ENCODE measurements at places on chromosomes 2 and 18. TPM values are rescaled to one million over a fixed set of nuclear protein-coding genes. Genes with fewer than 3 reads are reported as not detected.

Gene SRD5A2
- not detected for total RNA-seq

Gene IL18R1
- total RNA-seq: 1.6 TPM

Gene LRP1B
- 0.83 TPM for total RNA-seq

Gene TTC21B
- total RNA-seq: 30.1 TPM

Gene CPO
- 0.27 TPM for total RNA-seq

Gene KIF3C
- 6.7 TPM for total RNA-seq

Gene AQP12B
- not detected for total RNA-seq

Gene LBX2
- not detected for total RNA-seq

Gene ASPRV1
- total RNA-seq: 771 TPM

Gene BUB1
- 1.9 TPM for total RNA-seq

Gene ABCB11
- total RNA-seq: not detected

Gene ALPI
- not detected for total RNA-seq

Gene DYNAP
- not detected for total RNA-seq

Gene PLCD4
- 0.42 TPM for total RNA-seq

Gene LAMA3
- total RNA-seq: 173 TPM

Gene PRKCE
- total RNA-seq: 5.7 TPM

Gene NEU2
- 29.9 TPM for total RNA-seq

Gene GATA6
- 6.7 TPM for total RNA-seq

Gene ACADL
- 4.3 TPM for total RNA-seq

Gene RIT2
- total RNA-seq: not detected

Gene PROKR1
- total RNA-seq: 0.19 TPM

Gene PSTPIP2
- total RNA-seq: 11.7 TPM

Gene C2orf80
- total RNA-seq: not detected

Gene CROCC2
- not detected for total RNA-seq

Gene IL1F10
- 8.3 TPM for total RNA-seq

Gene BMPR2
- 30.4 TPM for total RNA-seq

Gene CKAP2L
- total RNA-seq: 2.3 TPM

Gene WNT6
- total RNA-seq: 5.5 TPM

Gene ST6GAL2
- total RNA-seq: 0.84 TPM

Gene HOXD8
- total RNA-seq: 8.9 TPM

Gene KIF1A
- 3.7 TPM for total RNA-seq

Gene ADRA2B
- total RNA-seq: 2.4 TPM

Gene SEPTIN2
- total RNA-seq: 97.3 TPM

Gene GDF7
- 2.0 TPM for total RNA-seq

Gene SLC9A4
- total RNA-seq: 0.15 TPM

Gene SULT6B1
- total RNA-seq: not detected

Gene ZBTB14
- 12.3 TPM for total RNA-seq

Gene LDLRAD4
- 9.7 TPM for total RNA-seq

Gene SDC1
- total RNA-seq: 825 TPM

Gene FNDC4
- total RNA-seq: 6.8 TPM

Gene FSIP2
- total RNA-seq: 0.42 TPM

Gene CLK1
- total RNA-seq: 227 TPM

Gene SPDYA
- 0.95 TPM for total RNA-seq

Gene HOXD12
- not detected for total RNA-seq

Gene TWSG1
- total RNA-seq: 35.1 TPM

Measured in lower leg skin (tissue), 4 donors.